LHCN-M2 (cell line): ENCODE measurements at places on chromosomes 13 and 19. TPM values are rescaled to one million over a fixed set of nuclear protein-coding genes. Genes with fewer than 3 reads are reported as not detected.

DNA sequence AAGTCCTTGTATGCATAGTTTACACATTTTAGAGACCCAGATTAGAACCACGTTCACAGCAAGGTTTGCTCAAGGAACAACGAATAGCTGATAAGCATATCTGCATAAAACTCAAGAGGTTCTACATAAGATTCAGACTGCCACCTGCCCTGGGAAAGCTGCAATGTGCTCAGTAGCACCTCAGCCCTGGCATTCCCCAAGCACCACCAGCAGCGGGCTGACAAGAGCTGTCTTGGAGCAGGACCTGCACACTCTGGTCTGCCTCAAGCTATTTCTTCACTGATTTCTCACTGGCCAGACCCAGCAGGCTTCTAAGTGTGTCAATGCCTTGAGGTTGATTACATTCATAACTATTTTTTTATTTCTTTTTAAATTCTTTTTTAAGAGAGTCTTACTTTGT, 65.8 kb upstream of the UQCRFS1 start:
- DNase-seq, result no peak

DNA sequence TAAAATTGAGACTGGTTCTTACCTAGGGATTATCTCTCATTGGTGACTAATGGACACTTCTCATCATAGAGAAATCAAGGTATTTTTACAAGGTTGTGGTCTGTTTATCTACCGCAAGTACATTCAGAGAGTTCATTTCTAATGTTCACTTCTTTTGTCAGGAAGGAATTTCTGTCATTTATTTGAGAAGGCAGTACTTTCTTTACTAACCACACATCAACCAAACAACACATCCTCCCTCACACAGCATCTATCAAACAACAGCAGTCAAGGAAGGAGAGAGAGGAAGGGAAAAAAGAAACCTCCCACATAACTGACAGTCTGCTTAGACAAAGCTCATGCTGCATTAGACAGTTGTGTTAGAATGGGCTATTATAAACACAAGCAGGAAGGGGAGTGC, 182.3 kb upstream of the KLF12 start:
- no peak for DNase-seq

GRCh38 chr19:28400953-28401671, 811.8 kb downstream of the UQCRFS1 start:
- no peak for DNase-seq

DNA sequence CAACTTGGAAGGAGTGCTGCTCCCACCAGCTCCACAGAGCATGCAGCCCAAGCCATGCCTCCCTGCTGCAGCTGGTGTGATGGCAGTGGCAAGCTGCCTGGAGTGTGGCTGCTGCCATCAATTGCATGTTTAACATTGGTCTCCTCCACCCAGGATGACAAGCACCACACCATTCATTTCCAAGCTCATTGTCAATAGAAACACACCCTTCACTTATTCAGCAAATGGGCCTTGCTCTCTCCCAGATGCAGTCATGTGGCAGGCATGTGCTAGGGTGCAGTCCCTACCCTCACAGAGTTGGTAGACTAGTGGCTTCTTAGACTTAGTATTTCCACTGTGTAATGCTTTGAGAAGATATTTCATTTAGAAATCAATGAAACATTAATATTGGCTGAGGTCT, 70.8 kb upstream of the FGF14 start:
- DNase-seq, result no peak

DNA sequence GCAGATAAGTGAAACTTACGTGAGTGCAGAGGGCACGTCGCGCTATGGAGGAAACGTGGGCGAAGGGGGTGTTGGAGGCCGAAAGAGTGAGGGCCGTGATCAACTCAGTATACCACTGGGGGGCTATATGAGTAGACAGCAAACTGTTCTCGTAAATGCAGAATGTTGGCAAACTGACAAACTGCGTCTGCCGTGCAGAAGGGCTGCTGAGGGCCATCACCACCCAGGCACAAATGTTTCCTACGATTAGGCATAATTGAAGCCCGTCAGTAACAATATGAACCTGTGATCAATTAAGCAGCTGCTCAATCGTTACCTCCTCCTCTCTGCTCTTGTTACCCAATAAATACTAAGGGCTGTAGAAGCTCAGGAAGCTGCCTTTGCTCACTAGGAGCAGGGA, 17.3 kb upstream of the MADCAM1 start:
- no peak for DNase-seq

DNA sequence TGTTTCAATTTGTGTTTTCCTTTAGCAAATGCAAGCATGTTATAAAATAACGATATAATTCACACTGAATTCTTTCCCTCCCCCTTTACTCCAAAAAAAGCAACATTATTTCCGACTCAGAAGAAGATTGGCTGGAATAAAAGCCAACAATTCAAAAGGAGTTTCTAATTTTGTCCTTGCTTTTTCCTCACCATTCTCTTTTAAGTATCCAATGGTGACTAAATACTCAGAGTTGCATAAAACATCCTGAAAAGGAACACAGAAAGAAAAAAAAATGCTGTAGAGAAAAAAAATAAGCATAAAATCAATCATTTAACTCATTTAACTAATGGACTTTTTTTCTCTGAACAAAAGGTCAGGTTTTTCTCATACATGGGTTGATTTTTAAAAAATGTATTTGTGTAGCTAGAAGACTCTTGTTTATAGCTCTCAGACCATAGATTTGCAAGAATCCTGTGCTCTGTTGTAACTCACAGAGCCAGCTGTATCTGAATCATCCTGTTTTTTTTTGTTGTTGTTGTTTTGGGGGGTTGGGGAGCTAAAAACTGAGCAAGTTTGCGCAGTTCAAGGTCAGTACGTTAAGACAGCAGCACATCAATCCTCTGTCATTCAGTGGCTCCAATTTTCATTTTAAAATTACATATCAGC, 108.1 kb downstream of the PCDH17 start:
- DNase-seq, result no peak

- DNase-seq, result no peak
Observed at GRCh38 chr13:60520902-60521569, 124.0 kb downstream of the TDRD3 start.

DNA sequence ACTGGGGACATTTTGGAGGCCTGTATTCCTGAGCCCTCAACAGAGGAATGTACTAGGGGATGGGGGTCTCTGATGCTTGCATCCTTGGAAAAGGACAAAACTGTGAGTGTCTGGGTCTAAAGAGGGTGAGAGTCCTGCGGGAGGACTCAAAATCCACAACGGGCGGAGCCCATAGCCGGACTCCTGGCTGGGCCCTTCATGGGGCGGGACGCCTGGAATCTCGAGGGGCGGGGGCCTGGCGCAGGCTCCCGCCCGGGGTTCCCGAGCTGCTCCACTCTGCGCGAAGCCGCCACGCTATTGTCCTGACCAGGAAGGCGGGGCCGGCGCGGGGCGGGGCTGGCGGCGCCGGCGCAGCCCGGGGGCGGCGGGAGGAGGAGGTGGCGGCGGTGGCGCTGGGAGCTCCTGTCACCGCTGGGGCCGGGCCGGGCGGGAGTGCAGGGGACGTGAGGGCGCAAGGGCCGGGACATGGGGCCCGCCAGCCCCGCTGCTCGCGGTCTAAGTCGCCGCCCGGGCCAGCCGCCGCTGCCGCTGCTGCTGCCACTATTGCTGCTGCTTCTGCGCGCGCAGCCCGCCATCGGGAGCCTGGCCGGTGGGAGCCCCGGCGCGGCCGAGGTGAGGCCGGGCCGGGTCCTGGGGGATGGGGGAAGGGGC, at the start of gene APLP1:
TSS of gene APLP1 (plus strand) at position 403 of the 651 bp plus-strand sequence. CDS start at position 466, 63 bp downstream.
- DNase-seq, result peak; percentile 26

DNA sequence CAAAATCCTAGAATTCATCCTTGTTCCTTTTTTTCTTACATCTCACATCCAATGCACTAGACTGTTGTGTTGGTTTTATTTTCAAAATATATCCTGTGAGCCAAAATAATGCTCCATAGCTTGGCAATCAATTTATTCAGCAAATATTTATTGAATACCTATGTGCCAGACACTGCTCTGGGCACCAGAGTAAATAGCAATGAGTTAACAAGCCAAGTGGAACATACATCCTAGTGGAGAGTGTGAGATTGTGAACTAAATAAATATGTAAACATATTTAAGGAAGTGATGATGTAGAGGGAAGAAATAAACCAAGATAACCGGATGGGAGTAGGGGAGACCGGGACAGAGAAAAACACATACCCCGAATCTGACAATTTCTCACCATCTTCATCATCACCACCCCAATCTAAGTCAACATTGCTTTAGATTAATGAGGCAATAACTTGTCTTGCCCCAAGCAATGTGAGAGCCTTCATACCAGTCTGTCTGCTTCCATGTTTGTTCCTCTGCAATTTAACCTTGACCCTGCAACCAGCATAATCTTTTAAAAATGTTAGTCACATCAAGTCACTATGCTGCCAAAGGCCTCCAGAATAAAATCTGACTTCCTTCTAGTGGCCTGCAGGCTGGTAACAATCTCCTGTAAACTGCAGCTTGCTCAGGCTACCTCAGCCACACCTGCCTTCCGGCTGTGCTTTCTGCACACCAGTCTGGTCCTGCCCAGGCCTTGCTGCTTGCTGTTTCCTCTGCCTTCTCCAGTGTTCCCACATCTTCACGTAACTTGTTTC, 199.2 kb downstream of the DLEU7 start:
- no peak for DNase-seq

DNA sequence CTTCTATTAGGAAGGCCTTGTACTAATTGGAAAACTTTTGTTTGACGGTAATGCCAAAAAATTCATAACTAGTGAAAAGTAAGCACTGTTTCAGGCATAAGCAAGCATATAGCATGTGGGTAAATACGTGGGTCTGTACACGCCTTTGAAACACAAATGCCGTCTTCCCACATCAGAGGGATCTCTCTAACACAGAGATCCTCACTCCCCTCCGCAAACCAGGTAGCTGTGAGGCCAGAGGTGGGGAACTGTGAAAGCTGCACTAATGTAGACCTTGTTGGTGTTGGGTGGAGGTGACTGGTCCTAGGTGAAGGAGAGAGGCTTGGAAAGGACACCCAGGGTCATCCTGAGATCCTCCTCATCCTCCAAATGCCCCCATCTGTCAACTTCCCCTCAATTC, 16.0 kb upstream of the POU2F2 start:
- DNase-seq, result no peak

DNA sequence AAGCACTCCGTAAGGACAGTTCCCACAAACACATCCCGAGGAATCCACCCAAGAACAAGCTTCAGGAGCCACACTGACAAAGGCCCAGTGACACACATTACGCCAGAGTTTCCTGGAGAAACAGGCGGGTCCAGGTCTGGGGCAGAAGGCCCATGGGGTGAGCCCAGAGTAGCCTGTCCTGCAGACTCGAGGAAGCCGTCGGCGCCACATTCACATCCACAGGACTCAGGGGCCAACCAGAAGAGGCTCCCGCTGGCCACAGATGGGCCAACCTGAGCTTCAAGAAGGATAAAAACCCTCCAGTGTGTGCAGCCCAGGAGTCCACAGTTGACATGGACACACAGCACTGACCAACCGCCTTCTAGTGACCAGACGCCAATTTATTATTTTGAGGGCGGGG, 31.3 kb downstream of the GRTP1 start:
- DNase-seq, result no peak

DNA sequence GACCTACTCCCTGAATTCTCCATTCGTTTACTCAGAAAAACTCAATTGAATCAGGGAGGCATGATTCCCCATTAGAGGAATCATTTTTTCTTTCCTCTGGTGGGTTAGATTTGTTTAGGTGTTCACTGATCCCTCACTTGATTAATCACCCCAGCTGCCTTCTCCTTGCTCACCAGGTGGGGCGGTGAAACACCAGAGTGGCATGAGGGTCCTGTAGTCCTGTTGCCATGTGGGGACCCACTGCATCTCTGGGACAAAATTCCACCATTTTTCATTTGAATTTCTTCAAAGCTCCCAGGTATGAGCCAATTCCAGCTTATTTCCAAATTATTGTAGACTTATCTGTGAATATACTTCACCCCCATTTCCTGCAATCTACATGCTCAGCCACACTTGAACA, 462.7 kb upstream of the ZNF507 start:
- no peak for DNase-seq

GRCh38 chr13:26589226-26589625, 31.7 kb downstream of the WASF3 start:
- no peak for DNase-seq

- DNase-seq, result no peak
Observed at GRCh38 chr13:113622791-113623490, 35.1 kb downstream of the ATP4B start.

DNA sequence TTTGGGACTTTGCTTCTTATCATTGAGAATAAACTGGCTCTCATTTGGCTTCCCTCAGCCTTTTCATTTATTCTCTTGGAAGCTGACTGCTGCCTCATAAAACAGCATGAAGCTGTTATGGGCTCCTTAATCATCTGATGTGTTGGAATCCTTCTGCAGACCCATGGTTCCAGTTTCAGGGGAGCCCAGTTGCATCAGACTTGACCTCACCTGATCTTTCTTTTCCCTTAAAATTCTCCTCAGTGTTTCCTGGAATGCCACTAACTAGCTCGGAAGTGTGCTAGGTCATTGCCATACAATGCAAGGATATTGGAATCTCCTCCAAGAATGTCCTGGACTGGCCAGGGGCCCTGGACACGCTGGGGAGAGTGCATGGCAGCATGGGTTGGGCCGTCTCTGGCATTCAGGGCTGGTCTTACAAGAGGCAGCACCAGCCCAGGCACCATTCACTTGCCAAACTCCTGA, 158.7 kb downstream of the FLT1 start:
- no peak for DNase-seq

- no peak for DNase-seq
Observed at GRCh38 chr13:67140006-67140405, 90.1 kb downstream of the PCDH9 start.

Gene SMIM44
- total RNA-seq, result not detected in 2 replicates

Gene CGB2
- 0.26 TPM in 1 of 2 replicates, not detected in the other for total RNA-seq

Gene TMEM59L
- total RNA-seq, result 0.11 and 0.26 TPM in 2 replicates

Gene FBXO17
- total RNA-seq, result 26.3 and 31.2 TPM in 2 replicates

Gene SLITRK6
- total RNA-seq, result not detected in 2 replicates

Gene PGLYRP1
- not detected in 2 replicates for total RNA-seq

Gene PLEKHA4
- 21.3 and 27.8 TPM in 2 replicates for total RNA-seq

Gene ERICH4
- total RNA-seq, result not detected in 2 replicates

Gene SPACA4
- not detected in 2 replicates for total RNA-seq

Gene ZSWIM9
- total RNA-seq, result 1.3 and 2.9 TPM in 2 replicates

Gene LYPD5
- not detected in 2 replicates for total RNA-seq

Gene C2CD4C
- total RNA-seq, result 0.29 and 0.32 TPM in 2 replicates

Gene GRIN2D
- total RNA-seq, result not detected in 2 replicates

Gene MCEMP1
- total RNA-seq, result not detected in 2 replicates

Gene HIF3A
- total RNA-seq, result not detected in 2 replicates

Gene ZNF724
- total RNA-seq, result 20.3 and 34.5 TPM in 2 replicates

Gene GARIN5A
- total RNA-seq, result 0.23 and 2.4 TPM in 2 replicates

Gene FOSB
- total RNA-seq, result 0.32 and 0.34 TPM in 2 replicates

Gene FGF22
- not detected in 2 replicates for total RNA-seq

Gene ZNF418
- total RNA-seq, result 1.5 and 2.4 TPM in 2 replicates
